ENCODE measurements at places on chromosomes 3 and 15.

- no peak for DNase-seq
Measured at GRCh38 chr3:12423918-12424630, 60.2 kb upstream of the TSEN2 start.

DNA sequence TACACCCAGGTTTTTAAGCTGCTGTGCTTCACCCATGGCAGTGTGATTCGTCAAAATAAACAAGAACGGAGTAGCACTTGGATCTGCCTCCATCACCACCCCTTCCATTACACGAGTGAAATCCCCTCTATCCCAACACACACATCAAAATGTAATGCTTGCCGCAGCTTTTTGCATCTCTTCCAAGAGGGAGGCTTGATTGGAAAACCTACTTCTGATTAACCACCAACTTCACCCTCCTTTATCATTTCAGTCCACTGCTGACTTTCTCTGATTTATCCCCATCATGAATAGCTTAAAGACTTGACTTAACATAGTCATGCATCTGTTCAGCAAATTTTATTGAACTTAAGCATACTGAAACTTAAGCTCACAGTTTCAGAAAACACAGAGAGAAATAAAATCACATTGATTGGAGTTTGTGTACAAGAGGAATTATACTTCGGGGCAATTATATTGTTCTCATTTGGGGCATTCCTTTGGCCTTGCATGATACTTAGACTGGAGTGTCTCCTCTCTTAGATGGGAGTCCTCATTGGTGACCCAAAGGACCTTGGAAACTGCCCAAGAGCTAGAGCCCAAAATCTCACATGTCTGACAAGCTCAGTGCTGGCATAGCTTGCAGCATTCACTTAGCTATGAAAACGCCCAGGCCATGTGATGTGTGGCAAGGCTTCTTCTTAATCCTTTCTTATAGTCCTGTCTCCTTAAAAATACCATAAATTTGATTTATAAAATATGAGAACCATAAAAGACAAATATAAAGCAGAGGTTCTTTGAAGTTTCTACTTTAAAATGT, 124.3 kb upstream of the UMPS start:
- no peak for DNase-seq

DNA sequence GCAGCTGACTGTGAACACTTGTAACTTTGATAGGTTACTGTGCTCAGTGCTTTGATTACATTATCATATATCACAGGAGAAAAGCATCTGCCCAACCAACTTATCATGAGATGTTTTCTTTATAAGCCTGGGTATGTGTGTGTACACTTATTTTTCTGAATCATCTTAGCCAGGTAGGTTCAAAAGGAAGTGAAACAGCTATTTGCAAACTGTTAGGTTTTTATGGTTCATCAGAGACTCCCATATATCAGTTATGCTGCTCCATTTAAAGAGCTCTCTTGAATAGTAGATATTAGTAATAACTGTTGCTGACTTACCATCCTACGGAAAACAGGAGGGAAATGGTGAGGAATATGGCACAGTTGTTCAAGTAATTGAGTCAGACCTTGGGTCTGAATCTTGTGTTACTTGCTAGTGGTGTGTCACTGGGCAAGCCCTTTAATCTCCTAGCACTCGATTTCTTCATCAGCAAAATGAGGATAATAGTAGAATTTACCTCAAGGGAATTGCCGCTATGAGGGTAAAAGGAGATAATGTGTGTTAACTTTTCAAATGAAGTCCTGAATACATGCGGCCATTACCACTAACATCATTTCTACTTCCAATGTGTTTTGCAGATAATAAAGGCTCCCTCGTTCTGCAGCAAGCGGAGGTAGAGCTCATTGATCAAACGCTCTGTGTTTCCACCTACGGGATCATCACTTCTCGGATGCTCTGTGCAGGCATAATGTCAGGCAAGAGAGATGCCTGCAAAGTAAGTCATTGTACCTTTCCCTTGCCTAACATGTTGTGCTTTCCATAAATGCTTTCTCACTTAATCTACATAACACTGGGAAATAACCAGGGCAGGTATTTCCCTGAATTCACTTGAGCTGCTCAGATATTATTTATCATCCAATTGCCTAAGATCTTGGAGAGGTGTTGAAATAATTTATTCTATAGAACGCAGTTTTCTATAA, 7.8 kb upstream of the C3orf52 start:
- no peak for DNase-seq

- DNase-seq, result no peak
Measured at GRCh38 chr3:16739541-16740105, 134.4 kb upstream of the DAZL start.

- DNase-seq, result no peak
Measured at GRCh38 chr3:42957573-42957972, 21.5 kb upstream of the GASK1A start.

DNA sequence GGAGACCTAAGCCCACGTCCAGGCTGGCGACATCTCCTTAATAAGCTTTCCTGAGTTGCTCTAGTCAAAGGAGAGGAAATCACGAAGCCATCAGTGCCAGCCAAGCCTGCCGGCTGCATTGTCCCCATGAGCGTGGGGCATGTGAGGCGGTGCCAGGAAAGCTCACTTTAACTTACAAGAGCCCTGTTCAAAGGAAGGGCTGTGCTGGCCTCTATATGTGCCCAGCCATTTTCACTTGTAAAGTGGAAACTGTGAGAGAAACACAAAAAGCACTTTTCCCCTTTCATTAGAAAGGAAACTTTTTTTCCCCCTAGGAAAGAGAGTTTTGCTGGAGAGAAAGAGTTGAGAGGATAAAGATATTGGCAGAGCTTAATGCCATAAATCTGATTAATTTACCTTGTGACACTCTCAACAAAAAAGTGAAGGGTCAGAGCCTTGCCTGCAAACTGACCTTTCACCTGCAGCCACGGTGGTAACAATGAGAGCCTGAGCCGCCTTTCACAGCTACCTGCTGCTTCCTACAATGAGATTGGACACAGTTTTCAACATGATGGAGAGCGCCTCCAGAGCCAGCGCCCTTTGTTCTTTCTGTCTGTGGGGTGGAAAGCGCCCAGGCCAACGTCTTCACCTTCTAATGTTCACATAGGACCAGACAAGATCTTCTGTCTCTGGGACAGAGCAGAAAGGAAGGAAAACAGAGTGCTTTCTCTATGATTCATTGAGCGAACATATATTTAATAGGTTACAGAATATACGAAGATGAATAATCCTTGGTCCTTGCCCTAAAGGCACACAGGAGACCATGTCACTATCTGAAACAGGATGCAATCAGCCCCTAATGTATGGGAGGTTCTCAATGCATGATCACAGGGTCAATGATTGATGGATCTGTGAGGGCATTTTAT, 233.1 kb upstream of the HES1 start:
- DNase-seq, result no peak

GRCh38 chr3:115885621-115886020, 262.3 kb downstream of the GAP43 start:
- DNase-seq, result no peak

DNA sequence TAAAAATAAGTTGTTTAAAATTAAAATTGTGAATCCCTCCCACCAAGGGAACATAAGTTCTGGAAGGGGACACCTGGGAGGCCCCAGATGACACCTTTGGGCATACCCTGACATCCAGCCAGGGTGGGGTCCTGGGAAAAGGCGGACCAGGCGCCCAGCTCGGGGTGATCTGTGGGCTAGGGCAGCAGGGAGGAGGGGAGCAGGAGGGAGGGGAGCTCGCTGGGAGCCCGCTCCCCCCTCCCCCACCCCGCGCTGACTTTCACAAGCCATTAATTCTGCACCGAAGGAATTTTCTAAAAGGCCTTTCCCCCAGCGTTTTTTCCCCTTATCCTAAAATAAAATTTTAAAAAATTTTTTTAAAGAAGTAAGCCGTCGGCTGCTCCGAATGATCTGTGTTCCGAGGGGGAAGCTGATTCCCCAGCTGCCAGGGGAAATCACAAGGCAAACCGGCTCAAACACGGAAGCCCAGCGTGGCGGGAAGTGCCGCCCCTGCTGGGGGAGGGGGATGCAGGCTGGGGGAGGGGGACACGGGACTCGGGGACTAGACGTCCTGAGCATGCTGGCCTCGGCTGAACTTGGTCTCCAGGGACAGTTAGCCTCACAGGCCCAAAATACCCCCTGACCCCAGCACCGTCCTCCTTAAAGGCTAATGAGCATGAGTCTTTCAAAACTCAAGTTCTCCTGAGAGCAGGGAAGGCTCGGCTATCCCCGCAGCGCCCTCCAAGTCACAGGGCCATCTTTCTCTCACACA, 13.9 kb downstream of the PLXND1 start:
- DNase-seq, result no peak

DNA sequence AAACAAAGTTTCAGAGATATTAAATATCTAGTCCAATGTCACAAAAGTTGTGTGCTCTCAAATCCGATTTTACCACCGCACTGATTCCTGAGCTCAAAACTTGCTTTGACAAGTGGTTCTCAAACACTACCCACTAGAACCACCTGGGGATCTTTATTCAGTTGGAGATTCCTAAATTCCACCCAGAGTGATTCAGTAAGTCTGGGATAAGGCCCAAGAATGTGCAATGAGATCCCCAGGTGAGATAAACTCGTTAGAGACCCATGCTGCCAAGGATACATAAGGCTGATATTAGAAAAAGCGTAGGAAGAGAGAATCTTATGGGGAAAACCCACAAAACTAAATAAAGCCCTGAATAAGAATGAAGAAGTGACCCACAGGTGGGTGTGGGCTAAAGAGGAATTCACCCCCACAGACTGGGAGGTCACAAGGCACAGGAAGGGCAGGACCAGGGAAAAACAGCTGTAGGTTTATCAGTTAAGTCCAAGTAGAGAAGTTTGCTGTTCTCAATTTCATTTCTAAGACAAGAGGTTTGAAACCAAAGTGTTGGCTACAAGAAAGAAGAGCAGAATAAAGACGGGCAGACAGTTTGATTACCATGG, 11.5 kb upstream of the RPS17 start:
- no peak for DNase-seq

Measured in stimulated activated naive CD8-positive, alpha-beta T cell treated with anti-CD3 and anti-CD28 coated beads, Interleukin-15, amount 100 ng/mL, for 72 hours (primary cell).